ENCODE measurements at places on chromosomes 6 and 20.

GRCh38 chr6:73969971-73970970 is 274.3 kb downstream of the CD109 start:
- no peak for DNase-seq

GRCh38 chr6:116329156-116329555 is 41.6 kb upstream of the DSE start:
- no peak for DNase-seq

- no peak for DNase-seq
Measured at GRCh38 chr6:122995921-122996793, at the start of gene CLVS2. Gene CLVS2 (plus strand): TSS chr6:122996235. CDS start chr6:122997778, 1,543 bp downstream.

DNA sequence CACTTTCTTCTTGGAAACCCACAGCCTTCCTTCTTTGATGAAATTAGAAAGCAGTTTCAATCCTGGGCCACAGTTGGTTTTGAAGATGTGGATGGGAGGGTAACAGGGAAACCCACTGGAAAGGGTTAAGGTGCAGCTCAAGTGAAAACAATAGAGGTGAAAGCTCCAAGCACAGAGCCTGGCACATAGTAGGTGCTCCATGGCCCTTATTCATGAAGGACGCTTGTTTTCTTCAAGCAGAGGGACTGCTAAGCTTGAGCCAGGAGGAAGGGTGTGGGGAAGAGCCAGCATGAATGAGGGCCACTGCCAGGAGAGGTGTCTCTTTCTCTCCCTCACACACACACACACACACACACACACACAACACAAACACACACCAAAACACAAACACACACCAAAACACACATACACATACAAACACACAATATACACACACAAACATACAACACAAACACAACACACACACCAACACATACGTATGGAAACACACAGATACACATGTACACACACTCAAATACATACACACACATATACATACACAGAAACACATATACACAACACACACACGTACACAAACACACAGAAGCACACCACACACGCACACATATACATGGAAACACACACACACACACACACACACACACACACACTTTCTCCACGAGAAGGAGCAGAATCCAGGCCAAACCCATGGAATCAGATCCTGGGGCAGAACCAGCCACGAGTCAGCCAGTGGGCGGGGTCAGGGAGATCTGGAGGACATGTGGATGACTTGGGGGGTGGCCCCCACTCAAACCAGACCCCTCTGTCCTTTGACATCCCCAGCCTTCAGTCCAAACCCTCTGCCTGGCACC is 23.7 kb upstream of the RBPJL start:
- DNase-seq, result no peak

DNA sequence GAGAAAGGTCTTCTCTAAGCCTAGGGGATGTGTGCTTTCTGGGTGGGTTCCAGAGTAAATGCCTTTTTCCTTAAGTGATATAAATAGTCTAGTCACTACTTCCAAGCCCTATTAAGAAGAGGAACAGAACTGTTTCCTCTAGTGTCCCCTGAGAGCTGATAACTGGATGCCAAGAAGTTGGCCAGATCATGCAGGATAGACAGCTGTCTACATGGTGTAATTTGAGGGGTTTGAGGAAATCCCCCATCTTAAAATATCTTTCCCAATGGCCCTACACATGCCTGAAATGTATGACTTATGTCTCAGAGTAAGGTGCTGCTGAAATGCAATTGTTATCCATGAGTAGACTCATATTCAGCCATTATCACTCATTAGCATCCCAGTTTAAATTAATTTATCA is 20.2 kb upstream of the PIM1 start:
- DNase-seq, result no peak

- no peak for DNase-seq
Measured at GRCh38 chr6:158185729-158186456, 17.7 kb downstream of the GTF2H5 start.

GRCh38 chr6:14747881-14748520 is 497.9 kb upstream of the JARID2 start:
- no peak for DNase-seq

- DNase-seq, result no peak
Measured at GRCh38 chr6:18368277-18369105, 18.7 kb upstream of the RNF144B start.

DNA sequence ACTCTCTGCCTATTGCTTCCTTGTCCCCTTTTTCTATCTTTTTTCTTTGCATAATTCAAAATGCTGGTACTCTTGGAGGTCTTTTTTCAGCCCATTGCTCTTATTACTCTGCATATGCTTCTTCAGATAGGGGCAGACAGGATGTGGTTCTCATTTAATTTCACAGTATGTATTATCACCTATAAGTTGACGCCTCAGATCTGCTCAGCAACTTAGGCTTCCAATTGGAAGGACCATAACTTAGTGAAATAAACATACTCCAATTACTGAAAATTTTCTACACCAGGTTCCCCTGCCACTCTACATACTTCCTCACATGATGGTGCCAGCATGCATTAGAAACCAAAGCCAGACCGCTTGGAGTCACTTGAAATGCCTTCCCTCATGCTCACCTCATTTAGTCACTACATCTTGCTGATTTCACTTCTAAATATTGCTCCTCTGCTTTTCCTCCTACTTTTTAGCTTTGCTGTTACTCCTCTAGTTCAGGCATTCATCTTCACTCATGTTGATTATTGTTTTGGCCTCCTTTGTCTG is 34.5 kb upstream of the AHI1 start:
- DNase-seq, result no peak

- no peak for DNase-seq
Measured at GRCh38 chr20:22801528-22801927, 217.2 kb upstream of the FOXA2 start.

DNA sequence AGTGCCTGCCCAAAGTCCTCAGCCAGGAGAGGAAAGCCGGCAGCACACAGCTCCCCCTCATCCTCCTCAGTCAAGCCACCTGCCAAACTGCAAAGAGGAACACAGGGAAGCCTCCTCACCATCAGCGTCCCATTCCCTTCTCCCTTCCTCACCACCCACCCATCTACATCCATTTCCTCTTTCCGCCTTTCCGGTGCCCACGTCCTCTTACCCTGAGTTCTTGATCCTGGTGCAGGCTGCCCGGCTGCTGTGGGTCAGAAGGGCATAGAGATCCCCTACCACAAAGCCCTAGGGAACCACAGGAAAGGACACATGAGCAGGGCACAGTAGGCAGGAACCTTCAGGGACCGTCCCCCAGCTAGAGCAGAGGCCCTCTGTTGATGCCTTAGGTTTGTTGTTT is 6.0 kb downstream of the GNMT start:
- no peak for DNase-seq

DNA sequence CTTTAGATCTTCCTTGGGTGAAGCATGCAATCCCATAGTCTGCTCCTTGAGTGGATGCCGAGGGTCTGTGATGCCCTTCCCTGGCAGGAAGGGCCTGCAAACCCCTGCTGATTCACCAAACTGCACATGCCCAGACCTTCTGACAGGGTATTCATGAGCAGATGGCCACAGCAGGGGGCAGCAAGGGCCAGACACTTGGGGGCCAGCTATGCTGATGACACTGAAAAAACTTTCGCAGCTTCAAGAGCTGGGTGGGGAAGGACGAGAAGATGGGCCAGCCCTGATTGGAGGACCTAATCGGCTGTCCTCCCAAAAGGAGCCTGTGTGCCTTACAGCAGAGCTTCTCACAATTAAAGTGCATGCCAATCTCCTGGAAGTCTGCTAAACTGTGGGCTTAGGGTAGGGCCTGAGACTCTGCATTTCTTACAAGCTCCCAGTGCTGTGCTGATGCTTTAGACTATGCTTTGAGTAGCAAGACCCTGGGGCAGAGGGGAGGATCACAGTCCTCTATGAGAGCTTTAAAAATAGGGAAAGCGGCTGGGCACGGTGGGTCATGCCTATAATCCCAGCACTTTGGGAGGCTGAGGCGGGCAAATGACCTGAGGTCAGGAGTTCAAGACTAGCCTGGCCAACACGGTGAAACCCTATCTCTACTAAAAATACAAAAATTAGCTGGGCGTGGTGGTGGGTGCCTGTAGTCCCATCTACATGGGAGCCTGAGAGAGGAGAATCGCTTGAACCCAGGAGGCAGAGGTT is 15.2 kb upstream of the GDAP1L1 start:
- no peak for DNase-seq

DNA sequence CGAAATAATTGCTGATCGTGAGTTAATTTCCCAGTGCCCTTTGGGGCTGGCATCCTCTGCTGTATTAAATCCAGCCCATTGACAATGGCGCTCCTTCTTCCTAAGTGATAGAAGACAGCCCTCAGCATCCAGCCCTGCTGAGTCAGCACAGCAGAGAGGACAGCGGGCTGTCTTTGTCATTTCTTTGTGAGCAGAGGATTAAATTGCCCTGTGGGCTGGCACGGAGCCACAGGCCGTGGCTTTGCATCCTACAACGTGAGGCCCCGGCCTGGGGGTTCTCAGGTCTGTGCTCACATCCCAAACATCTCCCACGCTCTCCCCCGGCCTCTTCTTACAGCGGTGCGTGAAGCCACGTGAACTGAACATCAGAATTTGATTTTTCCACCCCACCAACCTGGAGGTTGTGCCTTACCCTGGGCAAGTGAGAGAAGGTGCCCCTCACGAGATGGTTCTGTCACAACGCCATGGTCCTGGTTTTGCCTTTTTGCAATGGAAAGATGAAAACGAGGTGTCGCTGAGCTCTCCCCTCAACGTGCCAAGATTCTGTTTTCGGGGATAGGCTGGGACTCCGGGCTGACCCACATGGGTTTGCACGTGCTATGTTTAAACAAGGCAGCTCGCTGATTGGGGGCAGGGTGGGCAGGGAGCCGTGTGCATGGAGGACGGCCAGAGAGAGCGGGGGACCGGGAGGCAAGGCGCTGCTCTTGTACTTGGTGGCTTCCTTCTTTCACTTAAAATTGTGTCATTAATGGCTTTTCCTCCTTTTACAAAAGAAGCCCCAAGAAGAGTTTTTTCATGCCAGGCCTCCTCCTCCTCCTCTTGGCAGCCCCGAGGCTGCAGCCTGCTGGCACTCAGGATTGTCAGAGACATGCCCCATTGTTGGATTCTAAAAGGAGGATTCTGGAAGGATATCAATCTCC is 19.5 kb downstream of the CDH4 start:
- DNase-seq, result no peak

- DNase-seq, result no peak
Measured at GRCh38 chr20:38170219-38170825, 5.3 kb upstream of the TGM2 start.

DNA sequence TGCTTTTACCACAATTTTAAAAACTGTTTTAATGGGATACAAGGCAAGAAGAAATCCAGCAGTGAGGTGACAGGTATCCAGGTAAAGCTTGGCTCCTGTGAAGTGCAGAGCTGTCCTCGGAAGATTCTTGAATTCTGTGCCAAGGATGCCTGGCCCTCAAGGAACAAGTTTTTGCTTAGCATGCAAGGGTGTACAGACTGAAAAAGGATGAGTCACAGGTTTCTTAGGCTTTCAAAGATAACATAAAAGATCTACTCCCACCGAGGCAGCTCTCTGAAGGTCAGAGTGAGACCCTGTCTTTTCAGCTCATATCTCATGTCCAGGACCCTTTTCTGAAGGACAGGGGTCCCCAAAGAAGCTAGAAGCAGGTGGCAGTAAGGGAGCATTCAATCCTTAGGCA is 83.3 kb downstream of the CHD6 start:
- no peak for DNase-seq

DNA sequence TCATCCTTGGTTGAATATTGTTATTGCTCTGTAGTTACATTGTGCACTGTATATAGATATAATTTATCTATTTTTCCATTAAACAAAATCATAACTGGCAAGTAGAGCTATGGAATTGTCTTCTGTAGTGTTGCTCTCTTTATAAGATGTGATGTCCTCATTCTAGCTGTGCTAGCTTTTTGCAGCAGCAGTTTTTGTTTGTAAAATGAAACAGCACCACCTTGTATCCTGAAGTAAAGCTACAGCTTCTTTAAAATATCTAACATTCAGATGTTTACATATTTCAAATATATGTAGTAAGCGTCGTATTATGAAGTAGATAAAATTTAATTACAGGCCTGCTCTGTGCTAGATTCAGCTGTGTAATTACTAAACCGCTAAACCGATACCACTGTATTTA is 328.8 kb upstream of the MANEA start:
- DNase-seq, result no peak
